ENCODE measurements at places on chromosomes 16 and 17.

DNA sequence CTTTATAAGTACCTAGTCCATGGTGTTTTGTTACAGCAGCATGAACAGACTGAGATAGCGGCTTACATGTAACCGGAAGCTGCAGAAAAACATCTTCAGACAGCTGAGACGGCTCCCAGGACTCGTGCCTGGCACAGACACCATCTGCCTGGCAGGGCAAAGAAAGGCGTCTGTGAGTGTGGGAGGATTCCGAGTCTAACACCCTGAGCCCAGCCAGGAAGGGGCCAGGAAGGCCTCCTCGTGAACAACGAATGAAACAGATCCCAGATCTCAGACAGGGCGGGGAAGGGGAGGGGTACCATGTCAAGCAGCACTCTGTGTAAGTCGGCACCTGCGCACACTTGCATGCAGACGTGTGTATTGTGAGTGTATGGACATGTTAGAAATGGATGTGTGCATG lies 4.4 kb upstream of the CSNK1D start:
- no peak for DNase-seq

DNA sequence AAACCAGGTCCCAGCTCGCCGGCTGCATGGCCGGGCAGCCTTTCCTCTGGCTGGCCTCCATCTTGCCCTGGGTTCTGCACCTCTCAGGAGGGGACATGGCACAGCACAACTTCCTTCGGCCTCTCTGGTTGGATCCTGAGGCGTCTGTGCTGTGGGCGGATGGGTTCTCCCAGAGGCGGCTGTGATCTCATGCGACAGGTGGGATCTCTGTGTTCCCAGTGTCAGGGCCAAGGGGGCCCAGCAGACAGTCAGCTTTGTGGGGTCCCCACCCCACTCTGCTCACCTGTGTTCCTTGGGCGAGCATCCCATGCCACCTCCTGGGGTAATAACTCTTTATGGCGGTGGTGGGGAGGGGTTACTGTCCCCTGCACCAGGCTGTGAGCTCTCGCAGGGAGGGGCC lies 35.8 kb downstream of the FA2H start:
- DNase-seq = no peak

GRCh38 chr17:42477173-42477572 lies 18.5 kb downstream of the ATP6V0A1 start:
- DNase-seq = no peak

DNA sequence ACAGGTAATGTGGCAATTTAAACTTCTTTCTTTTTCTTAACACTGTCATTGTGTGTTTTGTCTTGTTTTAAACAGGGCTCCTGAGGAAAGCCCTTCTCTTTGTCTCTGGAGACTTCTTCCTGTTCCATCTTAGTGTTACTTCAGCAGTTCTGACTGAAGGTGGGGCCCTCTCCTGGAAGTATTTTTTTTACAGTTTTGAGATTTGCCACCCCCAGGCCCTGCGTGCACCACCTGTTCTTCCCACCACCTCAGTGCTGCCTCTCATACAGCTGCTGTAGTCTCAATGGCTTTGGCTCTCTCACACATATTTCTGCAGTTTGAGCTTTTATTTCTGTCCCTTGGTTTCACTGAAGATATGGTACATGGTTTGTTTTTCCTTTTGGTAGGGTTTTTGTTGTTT lies 52.5 kb upstream of the ALDH3A1 start:
- no peak for DNase-seq

DNA sequence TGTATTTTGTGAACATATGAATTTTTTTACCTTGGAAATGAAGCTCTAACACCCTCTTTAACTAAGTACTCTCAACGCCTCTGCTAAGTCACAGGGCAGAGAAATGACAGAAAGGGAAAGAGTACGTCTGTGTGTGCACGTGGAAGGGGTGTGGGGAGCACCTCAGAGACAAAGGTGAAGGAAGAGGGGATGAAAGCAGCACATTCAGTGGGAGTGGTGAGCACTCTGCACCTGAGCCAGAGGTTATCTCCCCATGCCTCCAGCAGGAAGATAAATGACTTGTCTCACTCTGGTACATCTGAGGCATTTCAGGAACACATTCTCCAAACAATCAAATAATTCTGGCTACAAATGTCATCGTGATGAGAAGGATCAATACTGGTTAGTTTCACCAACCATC lies 15.0 kb downstream of the GNA13 start:
- no peak for DNase-seq

DNA sequence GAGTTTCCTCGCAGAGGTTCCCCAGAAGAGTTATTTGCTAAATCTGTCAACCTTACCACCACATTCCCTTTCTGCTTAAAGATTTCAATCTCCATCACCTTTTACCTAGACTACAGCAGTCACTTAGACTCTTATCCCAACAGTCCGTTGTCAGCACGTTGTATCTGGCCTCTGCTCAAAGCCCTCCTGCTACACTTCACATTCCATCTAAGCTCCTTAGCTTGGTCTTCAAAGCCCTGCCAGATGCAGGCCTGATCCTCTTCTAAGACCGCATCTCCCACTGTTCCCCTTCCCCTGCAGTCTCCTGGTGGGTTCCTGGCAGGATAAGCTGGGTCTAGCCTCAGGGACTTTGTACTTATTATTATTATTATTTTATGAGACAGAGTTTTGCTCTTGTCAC lies 10.3 kb upstream of the SRCAP start:
- DNase-seq = no peak

DNA sequence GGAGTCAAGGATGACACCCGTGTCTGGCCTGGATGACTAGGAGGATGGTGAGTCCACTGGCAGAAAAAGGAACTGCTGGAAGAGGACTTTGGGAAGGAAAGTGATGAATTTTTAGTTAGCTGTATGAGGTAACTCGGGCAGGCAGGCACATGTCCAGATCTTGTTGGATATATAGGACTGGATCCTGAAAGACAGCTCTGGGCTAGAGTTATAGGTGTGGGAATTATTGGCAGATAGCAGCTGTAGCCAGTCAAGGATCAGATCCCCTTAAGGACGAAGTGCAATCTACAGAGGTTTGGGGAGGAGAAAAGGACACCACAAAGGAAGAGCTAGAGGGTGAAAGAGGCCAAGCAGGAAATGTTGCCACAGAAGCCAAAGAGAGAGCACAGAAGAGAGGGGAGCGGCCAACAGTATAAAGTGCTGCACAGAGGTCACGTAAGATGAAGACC lies 10.1 kb downstream of the CYB5D1 start:
- DNase-seq = no peak

GRCh38 chr16:15672514-15673167 lies 22.6 kb downstream of the NDE1 start:
- DNase-seq = peak; percentile 98

DNA sequence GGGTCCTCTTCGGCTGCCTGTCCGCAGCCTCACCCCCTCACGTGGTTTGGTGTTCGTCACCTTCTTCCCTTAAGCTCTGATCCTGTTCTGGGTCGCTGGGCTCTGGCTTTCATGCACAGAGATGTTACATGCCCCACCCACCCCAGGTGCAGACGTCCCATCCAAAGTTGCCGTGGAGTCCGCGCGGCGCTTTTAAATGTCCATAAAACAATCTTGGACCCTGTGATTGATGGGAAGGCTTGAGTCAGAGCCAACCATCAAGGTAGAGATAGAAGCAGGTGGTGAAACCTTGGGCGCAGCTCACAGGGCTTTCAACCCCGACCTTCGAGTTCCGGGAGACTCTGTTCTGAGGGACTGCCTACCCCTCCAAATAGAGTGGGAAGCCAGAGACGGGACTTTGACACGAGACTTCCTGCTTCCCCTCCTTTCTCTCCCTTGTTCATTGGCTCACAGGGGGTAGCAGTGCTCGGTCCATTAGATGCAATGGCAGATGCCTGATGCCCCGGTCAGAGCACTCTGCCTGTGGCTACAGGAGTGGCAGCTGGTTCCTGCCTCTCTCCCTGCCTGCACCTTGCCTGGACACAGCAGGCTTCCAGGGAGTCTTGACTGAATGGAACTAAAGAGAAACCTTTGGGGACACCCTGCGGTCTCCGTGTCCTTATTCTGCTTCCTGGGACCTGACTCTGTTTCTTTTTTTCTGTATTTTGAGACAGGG lies 4.0 kb downstream of the ENGASE start:
- DNase-seq = no peak

- DNase-seq = no peak
Observed at GRCh38 chr17:75160211-75160610, 5.9 kb upstream of the JPT1 start.

DNA sequence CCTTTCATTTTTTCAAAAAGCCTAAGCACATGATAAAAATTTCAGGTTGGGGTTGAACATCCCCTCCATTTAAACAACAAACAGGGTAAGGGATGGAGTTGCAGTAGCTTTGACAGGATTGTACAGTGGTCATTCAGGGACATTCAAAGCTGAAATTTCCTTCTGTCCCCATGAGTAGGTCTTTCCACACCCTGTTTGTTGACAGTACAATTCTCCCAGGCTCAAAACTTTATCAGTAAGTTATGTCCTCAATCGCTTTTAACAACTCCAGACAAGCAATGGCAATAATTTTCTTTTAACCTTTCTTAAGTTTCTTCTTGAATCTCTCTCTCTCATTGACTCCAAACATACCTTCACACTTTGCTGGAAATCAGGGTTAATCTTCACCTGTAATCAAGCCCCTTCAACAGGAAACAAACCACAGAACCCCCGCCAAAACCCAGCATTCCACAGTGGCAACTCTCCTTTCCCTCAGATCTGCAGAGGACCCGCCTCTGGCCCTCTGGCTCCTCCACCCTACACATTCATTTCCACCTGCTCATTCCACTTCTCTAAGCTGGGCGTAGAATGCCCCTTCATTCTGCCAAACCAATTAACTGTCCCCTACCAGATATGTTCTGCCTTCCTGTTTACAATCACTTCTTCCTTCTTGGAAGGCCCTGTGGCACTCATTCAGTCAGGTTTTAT lies 20.7 kb downstream of the TXNDC11 start:
- DNase-seq = no peak

GRCh38 chr17:45287526-45288500 lies 25.9 kb upstream of the SPATA32 start:
- DNase-seq = no peak

DNA sequence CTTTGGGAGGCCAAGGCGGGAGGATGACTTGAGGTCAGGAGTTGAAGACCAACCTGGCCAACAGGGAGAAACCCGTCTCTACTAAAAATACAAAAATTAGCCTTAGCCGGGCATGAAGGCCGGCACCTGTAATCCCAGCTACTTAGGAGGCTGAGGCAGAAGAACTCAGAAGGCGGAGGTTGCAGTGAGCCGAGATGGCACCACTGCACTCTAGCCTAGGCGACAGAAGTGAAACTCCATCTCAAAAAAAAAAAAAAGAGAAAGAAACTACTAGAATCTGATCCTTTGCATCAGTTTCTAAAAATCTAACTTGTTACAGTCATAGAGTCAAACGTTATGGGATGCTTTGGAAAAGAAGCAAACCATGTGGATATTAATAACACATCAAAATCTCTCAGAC lies 1.6 kb upstream of the PECAM1 start:
- no peak for DNase-seq

DNA sequence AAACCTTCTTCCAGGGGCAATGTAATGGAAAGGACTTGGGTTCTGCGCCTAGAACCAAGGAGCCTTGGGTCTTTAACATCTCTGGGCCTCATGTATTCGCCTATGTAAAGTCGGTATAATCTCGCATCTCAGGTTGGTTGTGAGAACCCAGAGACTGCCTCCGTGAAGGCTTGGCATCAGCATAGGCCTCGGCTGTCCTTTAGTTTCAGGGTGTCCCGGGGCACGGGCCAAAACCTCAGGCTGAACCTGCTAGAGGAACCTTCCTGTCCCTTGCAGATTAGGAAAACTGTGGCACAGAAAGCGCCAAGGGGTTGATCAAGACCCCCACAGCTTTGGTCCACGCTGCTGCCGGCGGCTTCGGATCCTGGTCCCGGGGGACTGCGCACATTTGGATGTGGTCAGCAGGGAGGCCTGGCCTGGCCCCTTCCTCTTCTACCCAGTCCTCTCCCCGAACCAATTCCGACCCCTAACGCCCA lies 772 bp upstream of the PHAF1 start:
- DNase-seq = no peak

DNA sequence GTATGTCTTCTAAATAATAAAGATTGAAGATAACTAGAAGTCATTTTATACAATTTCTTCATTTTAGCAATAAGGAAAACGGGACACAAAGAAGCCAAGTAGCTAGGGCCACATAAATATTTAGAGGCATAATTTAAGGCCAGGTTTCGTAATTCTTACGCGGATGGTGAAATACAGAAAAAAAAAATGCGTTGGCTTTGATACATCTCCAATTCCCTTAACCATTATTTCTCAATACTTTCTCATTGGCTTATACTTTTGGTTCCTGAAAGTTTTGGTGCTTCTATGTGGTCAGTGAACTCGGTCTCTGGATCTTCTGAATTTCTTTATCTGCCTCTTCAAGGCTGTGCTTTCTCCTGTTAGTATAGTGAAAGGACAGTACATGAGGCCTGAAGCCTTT lies 888.1 kb downstream of the KCNJ2 start:
- DNase-seq = no peak

- no peak for DNase-seq
Observed at GRCh38 chr17:9615486-9615885, 29.8 kb upstream of the USP43 start.

- no peak for DNase-seq
Observed at GRCh38 chr16:87342978-87343752, 26.0 kb upstream of the C16orf95 start.

- DNase-seq = peak; percentile 19
Observed at GRCh38 chr17:65022751-65023700, 33.5 kb downstream of the GNA13 start.

DNA sequence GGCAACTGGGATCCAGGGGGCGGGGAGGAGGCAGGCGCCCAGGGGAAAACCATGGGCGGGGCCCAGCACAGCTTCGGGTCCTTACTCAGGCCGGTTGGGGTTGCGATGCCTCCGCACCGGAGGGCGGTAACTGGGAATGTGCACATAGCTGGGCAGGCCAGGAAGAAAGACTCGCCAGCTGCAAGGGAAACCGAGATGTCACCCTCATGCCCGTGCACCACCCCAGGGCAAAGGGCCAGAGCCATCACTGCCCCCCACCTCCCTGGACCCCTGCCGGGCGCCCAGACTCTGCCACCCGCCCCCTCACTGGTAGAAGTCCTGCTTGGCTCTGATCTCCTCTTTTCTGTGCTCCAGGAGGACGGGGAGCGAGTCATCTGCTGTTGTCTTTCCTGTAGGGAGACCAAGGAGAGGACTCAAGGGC lies 6.7 kb downstream of the ALOX12B start:
- no peak for DNase-seq
